ENCODE measurements at places on chromosomes 2 and 18.
A peak's percentile ranks its signal among the peaks of the same experiment; 100 is the strongest.

DNA sequence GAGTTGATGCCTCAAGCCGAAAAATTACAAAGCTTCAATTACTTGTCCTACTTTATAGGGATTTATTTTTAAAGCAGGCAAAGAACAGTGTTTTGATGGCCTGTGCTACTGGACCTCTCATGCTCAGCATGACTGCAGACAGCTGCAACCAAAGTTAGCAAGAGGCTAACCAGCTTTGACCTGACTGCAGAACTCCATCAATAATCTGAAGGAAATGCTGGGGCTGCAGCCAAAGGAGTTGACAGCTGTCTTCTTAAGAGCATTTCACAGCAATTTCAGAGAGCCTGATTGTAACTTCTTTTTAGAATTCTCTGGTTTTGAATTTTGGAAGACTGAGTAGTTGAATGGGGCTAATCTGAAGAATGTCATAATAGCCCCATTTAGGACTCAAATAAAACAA, 46.5 kb upstream of the SESTD1 start:
- DNase-seq = peak; percentile 19

GRCh38 chr2:96175951-96176350, 30.7 kb upstream of the DUSP2 start:
- no peak for DNase-seq

DNA sequence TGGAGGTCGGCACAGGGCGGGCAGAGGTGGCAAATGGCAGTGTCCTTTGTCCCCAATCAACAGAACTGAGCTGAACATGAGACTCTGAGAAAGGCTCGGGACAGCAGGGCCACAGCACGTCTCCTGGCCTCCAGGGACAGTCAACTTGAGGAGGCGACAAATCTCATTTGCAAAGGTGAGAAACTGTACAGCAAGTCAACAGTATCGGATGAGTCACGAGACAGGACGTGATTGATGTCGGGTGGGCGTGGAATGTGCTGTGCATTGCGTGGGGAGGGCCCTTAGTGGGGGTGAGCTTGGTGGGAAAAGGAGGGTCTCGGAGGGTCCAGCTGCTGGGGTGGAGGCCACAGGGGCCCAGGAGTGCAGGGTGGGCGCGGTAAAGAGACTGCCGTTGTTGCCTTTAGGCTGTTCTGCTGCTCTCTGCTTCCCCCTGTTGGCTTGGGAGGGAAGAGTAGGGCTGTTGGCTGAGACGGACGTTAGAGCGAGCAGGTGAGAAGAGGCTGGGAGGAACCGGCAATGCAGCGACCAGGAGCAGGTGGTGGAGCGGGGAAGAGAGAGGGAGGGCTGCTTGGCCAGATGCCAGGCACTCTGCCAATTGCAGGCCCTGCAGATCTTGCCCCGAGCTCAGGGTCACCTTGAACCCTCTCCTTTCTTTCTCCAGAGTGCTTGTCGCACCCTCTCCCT, 164.3 kb downstream of the BCL2 start:
- DNase-seq = peak; percentile 95

DNA sequence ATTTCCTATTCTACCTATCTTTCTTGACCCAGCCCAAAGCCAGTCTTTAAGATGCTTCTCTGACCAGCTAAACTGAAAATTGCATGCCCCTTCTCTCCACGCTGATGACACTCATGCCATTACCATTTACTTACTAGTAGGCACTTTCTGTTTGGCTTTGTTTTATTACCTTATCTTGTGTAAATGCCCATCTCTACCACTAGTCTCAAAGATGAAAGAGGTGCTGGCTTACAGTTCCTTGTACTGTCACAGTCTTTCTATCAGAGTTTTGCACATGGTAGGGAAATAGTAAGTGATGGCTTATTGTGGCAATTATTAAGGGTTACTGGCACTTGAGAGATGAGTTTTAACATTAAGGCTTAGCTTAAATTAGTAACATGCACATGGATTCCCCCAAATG, 352.1 kb downstream of the RBM43 start:
- DNase-seq = no peak

DNA sequence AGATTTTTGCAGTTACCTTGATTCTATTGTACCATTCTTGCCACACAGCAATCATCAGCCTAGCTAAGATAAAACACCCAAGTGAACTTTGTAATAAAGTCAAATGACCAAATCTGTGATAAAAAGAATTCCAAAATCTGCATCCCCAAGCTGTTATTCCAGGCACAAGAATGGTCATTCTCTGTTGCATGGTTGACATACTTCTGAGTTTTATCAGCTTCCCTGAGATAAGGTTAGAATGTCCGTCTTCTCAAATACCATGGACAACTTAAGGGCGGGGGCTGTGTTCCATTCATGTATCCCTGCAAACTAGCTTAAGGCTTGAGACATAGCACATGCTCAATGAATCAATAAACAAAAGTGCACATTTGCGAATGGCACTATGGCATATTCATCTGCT, 8.1 kb upstream of the BMP10 start:
- DNase-seq = no peak

All from COR-L47 (cell line).